ENCODE measurements at places on chromosomes 2 and 18. TPM values are rescaled to one million over a fixed set of nuclear protein-coding genes. Genes with fewer than 3 reads are reported as not detected.

Gene DSG4
- total RNA-seq = not detected

Gene SIX3
- total RNA-seq = 4.1 TPM

Gene UGT1A4
- not detected for total RNA-seq

Gene CCDC141
- total RNA-seq = not detected

Gene CNTNAP5
- total RNA-seq = not detected

Gene CD207
- total RNA-seq = not detected

Gene BABAM2
- 46.8 TPM for total RNA-seq

Gene CYBRD1
- 30.7 TPM for total RNA-seq

Gene PROKR1
- not detected for total RNA-seq
